ENCODE measurements at places on chromosomes 2 and 18. TPM values are rescaled to one million over a fixed set of nuclear protein-coding genes. Genes with fewer than 3 reads are reported as not detected.

- H3K4me1 ChIP-seq, result peaks cover 16% of the 10 kb centered on the region
- no peaks in the 10 kb centered on the region for H3K27me3 ChIP-seq
- H3K4me3 ChIP-seq, result peak overlapping the region; percentile 24
These were observed 31.9 kb downstream of the SLC66A3 start for GRCh38 chr2:11187083-11187619.

DNA sequence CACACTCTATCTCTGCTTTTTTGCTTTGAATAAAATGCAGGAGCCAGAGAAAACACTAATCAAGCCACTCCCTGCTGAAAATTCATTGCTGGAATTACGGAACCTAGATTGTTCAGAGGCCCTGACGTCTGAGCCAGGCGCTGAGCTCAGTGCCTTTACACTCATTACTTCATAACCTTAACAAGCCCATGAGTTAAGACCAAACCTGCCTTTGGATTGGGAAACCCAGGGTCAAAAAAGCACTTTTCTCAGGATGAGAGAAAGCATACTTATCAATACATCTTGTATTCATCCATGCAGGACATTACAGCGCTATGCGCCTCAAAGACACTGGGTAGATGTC, 762 bp downstream of the INO80C start:
- H3K27ac ChIP-seq, result peak overlapping the region; percentile 96
- H3K4me1 ChIP-seq, result peaks cover 32% of the 10 kb centered on the region
- H3K27me3 ChIP-seq, result peaks cover 4% of the 10 kb centered on the region
- H3K36me3 ChIP-seq, result no peaks in the 10 kb centered on the region
- DNase-seq, result no peak

GRCh38 chr2:47323009-47323821, 79.7 kb upstream of the MSH2 start:
- no peak overlapping the region for H3K27ac ChIP-seq
- H3K27me3 ChIP-seq, result peaks cover 5% of the 10 kb centered on the region
- no peaks in the 10 kb centered on the region for H3K36me3 ChIP-seq
- DNase-seq, result peak; percentile 57
- H3K4me1 ChIP-seq, result peaks cover 10% of the 10 kb centered on the region

GRCh38 chr2:233419602-233420391, 65.5 kb downstream of the DGKD start:
- H3K27me3 ChIP-seq, result peaks cover 2% of the 10 kb centered on the region
- no peak overlapping the region for H3K4me3 ChIP-seq
- peaks cover 26% of the 10 kb centered on the region for H3K4me1 ChIP-seq

DNA sequence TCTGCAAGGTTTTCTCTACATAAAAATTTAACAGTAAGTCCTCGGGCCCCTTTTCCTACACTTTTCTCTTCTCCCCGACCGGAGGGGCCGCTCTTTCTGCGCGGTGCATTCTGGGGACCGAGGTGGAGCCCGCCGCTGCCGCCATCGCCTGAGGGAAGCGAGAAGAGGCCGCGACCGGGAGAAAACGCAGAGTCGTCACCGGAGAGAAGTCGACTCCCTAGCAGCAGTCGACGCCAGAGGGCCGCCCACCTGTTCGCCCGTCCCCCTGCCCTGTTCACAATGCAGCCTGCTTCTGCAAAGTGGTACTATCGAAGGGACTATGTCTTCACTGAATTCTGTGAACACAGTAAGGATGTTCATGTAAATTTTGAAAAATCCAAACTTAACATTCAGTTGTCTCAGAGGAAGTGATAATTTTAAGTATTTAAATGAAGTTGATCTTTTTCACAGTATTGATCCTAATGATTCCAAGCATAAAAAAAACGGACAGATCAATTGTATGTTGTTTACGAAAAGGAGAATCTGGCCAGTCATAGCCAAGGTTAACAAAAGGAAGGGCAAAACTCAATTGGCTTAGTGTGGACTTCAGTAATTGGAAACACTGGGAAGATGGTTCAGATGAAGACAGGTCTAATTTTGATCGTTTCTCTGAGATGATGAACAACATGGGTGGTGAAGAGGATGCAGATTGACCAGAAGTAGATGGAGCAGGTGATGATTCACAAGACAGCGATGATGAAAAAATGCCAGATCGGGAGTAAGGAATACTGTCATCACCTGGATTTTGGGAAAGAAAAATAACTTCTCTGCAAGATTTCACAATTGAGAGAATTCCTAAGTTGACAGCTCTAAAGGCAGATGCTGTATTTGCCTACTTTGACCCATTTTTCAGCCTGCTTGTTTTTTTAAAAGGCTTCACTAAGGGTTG, 55.8 kb downstream of the ASXL2 start:
- no peaks in the 10 kb centered on the region for H3K27me3 ChIP-seq
- H3K4me3 ChIP-seq, result no peak overlapping the region

GRCh38 chr18:63119647-63120046, 199.9 kb downstream of the BCL2 start:
- no peak overlapping the region for H3K4me3 ChIP-seq
- H3K27me3 ChIP-seq, result peaks cover 27% of the 10 kb centered on the region
- H3K4me1 ChIP-seq, result no peaks in the 10 kb centered on the region
- H3K36me3 ChIP-seq, result no peaks in the 10 kb centered on the region
- peak; percentile 4 for DNase-seq
- H3K27ac ChIP-seq, result no peak overlapping the region

- H3K27me3 ChIP-seq, result peaks cover 3% of the 10 kb centered on the region
- peak overlapping the region; percentile 99 for H3K4me3 ChIP-seq
- peak; percentile 41 for DNase-seq
- H3K27ac ChIP-seq, result peak overlapping the region; percentile 97
- peaks cover 41% of the 10 kb centered on the region for H3K4me1 ChIP-seq
- H3K36me3 ChIP-seq, result peaks cover 27% of the 10 kb centered on the region
These were observed 915 bp downstream of the CUL3 start for GRCh38 chr2:224584111-224584784.

DNA sequence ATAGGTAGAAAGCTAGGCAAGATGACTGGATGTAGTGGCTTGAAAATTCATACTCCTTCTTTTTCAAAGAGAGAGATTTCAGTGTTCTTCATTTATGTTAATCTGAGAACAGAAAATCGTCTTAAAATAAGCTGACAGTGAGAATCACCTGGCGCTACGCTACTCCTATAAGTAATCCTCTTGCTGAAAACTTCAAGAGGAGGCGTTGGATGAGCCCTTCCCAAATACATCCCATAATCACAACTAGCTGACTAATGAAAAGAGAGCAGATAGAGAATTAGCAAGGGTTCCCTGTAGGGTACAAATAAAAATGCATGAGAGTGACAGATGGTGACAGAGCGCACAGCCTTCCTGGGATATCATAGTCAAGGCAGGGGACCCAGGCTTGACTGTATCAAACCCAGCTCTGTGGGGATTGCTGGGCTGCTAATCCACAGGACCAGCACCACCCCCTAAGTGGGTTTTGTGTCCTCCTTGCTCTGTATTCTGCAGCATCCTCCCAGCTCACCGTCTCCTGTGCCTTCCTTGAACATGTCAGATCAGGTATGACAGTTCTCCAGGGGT, 280.2 kb downstream of the SP3 start:
- no peaks in the 10 kb centered on the region for H3K36me3 ChIP-seq
- H3K4me1 ChIP-seq, result no peaks in the 10 kb centered on the region
- no peak for DNase-seq
- no peak overlapping the region for H3K27ac ChIP-seq

DNA sequence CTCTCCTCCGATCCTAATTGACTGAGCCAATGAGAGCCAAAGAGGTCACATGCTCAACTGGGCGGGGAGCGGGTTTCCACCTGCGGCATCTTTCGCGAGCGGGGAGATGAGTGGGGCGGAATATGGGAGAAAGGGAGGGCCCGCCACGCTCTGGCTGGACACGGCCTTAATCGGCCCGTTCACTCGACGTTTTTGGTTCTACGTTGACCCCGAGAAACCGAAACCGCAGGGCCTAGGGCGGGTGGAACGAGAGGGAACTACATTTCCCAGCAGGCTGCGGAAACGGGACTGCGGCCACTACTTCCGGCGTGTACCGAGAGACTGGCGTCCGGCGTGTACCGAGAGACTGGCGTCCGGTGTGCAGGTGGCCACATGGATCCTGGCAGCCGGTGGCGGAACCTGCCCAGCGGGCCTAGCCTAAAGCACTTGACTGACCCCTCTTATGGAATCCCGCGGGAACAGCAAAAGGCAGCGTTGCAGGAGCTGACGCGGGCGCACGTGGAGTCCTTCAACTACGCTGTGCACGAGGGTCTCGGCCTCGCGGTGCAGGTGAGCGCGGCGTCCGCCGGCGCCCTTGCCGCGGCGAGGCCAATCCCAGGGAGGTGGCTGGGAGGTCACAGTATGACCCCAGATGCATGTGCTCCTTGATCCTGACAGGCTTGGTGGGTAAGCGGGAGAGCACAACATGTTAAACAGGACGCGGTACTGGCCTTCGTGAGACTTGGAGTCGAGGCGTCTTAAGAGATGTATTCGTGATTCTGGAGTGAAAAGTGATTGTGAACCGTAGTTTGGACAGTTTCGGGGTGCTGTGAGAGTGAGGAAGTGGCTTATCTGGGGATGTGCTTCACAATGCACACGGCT, at the start of gene POLR1B:
Gene POLR1B (plus strand): TSS at position 343 of the 861 bp plus-strand sequence. CDS start 30 bp downstream, at position 373.
- H3K36me3 ChIP-seq, result peaks cover 3% of the 10 kb centered on the region
- H3K4me3 ChIP-seq, result no peak within 1 kb of the TSS
- peaks cover 16% of the 10 kb centered on the region for H3K4me1 ChIP-seq
- peak; percentile 73 for DNase-seq
- no peak within 1 kb of the TSS for H3K27ac ChIP-seq
- H3K27me3 ChIP-seq, result no peaks in the 10 kb centered on the region

GRCh38 chr2:145088756-145089155, 568.8 kb upstream of the ZEB2 start:
- no peak overlapping the region for H3K27ac ChIP-seq
- peaks cover 68% of the 10 kb centered on the region for H3K4me1 ChIP-seq
- no peaks in the 10 kb centered on the region for H3K27me3 ChIP-seq
- H3K4me3 ChIP-seq, result no peak overlapping the region
- peaks cover 7% of the 10 kb centered on the region for H3K36me3 ChIP-seq

GRCh38 chr18:12068950-12069320, 24.7 kb upstream of the ANKRD62 start:
- H3K27ac ChIP-seq, result no peak overlapping the region
- H3K4me3 ChIP-seq, result no peak overlapping the region
- DNase-seq, result no peak
- H3K4me1 ChIP-seq, result no peaks in the 10 kb centered on the region
- peaks cover 10% of the 10 kb centered on the region for H3K27me3 ChIP-seq
- no peaks in the 10 kb centered on the region for H3K36me3 ChIP-seq

DNA sequence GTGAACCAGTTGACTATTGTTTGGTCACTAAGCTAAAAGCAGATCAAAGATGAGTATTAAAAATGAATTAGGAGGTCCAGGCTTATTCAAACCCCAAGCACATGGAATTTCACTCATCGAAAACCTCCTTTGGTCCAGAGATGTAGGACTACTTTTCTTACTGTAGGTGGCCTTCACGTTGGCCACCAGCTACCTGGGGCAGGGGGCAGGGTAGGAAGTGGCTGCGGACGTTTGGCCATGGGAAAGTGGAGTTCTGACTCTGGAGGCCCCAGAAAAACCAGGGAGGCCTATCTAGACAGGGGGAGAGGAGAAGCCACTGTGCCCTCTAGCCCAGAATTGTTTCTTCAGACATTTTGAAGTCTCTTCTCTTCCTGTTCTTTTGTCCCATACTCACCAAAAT, 31.8 kb upstream of the CABLES1 start:
- no peaks in the 10 kb centered on the region for H3K36me3 ChIP-seq
- peaks cover 35% of the 10 kb centered on the region for H3K4me1 ChIP-seq
- no peak overlapping the region for H3K4me3 ChIP-seq

GRCh38 chr2:69053416-69053965, 40.5 kb downstream of the ANTXR1 start:
- no peak for DNase-seq
- peaks cover 15% of the 10 kb centered on the region for H3K36me3 ChIP-seq
- H3K27ac ChIP-seq, result no peak overlapping the region
- no peaks in the 10 kb centered on the region for H3K27me3 ChIP-seq

- no peak for DNase-seq
- no peak overlapping the region for H3K27ac ChIP-seq
- peaks cover 7% of the 10 kb centered on the region for H3K27me3 ChIP-seq
- H3K36me3 ChIP-seq, result no peaks in the 10 kb centered on the region
- no peak overlapping the region for H3K4me3 ChIP-seq
These were observed 60.5 kb upstream of the ZNG1B start for GRCh38 chr2:113376913-113377445.

DNA sequence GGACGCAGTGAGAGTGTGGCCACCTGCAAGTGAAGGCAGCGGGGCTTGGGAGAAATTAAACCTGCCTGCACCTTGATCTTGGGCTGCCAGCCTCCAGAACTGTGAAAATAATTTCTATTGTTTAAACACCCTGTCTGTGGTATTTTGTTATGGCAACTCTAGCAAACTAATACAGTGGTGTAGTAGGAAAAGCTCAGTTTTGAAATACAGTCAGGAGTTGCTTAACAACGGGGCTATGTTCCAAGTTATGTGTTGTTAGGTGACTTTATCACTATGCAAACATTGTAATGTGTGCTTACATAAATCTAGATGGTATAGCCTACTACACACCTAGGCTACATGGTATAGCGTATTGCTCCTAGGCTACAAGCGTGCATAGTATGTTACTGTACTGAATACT, 93.4 kb upstream of the FN1 start:
- peaks cover 2% of the 10 kb centered on the region for H3K27me3 ChIP-seq
- peak; percentile 74 for DNase-seq
- peaks cover 84% of the 10 kb centered on the region for H3K4me1 ChIP-seq
- peak overlapping the region; percentile 89 for H3K27ac ChIP-seq
- peak overlapping the region; percentile 23 for H3K4me3 ChIP-seq
- H3K36me3 ChIP-seq, result peaks cover 22% of the 10 kb centered on the region

- no peak overlapping the region for H3K27ac ChIP-seq
- peak; percentile 30 for DNase-seq
- H3K27me3 ChIP-seq, result peaks cover 54% of the 10 kb centered on the region
- no peak overlapping the region for H3K4me3 ChIP-seq
These were observed 5.0 kb downstream of the RUFY4 start for GRCh38 chr2:218074031-218074430.

PIAS2 gene
- 26.1 TPM for total RNA-seq

SLC9A2 gene
- total RNA-seq, result not detected

SALL3 gene
- total RNA-seq, result not detected

KHK gene
- 0.71 TPM for total RNA-seq

REG3G gene
- total RNA-seq, result not detected

GAD1 gene
- 0.26 TPM for total RNA-seq

TMEM237 gene
- 93.0 TPM for total RNA-seq

LCT gene
- total RNA-seq, result not detected

TRABD2A gene
- 10.7 TPM for total RNA-seq

PJVK gene
- total RNA-seq, result 0.58 TPM

IL1B gene
- 1.7 TPM for total RNA-seq

SLC11A1 gene
- total RNA-seq, result 0.10 TPM

GPR45 gene
- not detected for total RNA-seq

LYG2 gene
- not detected for total RNA-seq

CHRND gene
- not detected for total RNA-seq

ATIC gene
- 145 TPM for total RNA-seq

GALR1 gene
- not detected for total RNA-seq

REG3A gene
- not detected for total RNA-seq

CYP26B1 gene
- 0.51 TPM for total RNA-seq

ALPG gene
- not detected for total RNA-seq

CDK15 gene
- 19.8 TPM for total RNA-seq

SYT4 gene
- total RNA-seq, result not detected

NCOA1 gene
- 10.5 TPM for total RNA-seq

REG1A gene
- not detected for total RNA-seq

HOXD3 gene
- not detected for total RNA-seq

ACMSD gene
- total RNA-seq, result not detected

OSBPL6 gene
- total RNA-seq, result 2.5 TPM

HOXD10 gene
- 14.5 TPM for total RNA-seq

ANKRD62 gene
- not detected for total RNA-seq
